IMR-90 (cell line): ENCODE measurements at places on chromosomes 2 and 18. TPM values are rescaled to one million over a fixed set of nuclear protein-coding genes. Genes with fewer than 3 reads are reported as not detected.

DNA sequence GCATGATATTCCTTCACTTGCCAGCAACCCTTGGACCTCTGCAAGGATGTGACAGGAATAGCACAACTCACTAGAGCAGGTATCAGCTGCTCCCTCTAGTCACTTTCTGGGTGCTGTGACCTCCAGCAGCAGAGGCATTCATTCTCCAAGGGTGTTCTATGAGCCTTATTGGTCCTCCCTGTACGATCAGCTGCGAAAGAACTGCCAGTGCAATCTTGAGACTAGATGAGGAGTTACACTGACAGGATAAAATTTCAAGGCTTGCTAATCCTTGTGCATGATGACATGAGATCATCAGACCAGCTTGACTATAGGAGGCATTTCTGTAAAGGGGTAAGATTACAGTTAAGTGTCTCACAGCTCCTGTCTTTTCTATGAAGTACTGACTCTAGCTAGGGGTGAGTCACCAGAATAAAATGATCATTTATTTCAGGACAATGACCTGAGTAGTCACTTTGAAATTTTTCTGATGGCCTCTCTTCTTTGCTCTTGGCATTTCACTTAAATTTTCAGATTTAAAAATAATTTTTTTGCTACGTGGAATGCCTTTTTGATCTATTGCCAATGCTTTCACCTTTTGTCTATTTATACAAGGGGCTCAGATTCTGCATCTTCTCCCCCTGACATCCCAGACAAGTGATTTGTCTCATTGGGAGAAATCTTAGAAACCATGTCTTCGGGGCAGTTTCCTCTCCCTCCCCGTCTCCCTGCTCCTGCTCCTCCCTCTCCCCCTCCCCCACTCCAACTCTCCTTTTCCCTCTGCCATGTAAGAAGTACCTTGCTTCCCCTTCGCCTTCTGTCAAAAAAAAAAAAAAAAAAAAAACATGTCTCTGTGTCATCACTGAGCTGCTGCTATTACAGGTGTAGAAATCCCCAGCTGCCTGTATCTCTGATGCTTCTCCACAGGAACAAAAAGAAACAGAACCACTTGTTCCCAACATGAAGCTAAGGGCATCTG is 49.2 kb upstream of the FRZB start:
- DNase-seq = peak; percentile 95

DNA sequence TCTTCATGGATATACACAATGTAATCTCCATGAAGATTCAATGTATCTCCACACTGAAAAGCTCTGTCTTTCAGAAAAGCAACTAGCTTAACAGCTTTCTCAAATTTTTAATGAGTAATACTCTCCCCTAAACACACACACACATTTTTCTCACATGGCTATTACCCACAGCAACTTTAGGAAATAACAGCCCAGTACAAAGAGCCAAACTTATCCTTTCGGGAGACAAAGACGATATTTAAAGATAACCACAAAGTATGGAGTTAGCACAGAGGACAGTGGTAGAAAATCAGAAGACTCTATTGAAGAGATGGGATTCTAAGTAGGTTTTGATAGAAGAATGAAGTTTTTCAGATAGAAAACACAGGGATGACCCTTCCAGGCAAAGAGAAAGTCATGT is 394.9 kb upstream of the TRIB2 start:
- DNase-seq = peak; percentile 31

DNA sequence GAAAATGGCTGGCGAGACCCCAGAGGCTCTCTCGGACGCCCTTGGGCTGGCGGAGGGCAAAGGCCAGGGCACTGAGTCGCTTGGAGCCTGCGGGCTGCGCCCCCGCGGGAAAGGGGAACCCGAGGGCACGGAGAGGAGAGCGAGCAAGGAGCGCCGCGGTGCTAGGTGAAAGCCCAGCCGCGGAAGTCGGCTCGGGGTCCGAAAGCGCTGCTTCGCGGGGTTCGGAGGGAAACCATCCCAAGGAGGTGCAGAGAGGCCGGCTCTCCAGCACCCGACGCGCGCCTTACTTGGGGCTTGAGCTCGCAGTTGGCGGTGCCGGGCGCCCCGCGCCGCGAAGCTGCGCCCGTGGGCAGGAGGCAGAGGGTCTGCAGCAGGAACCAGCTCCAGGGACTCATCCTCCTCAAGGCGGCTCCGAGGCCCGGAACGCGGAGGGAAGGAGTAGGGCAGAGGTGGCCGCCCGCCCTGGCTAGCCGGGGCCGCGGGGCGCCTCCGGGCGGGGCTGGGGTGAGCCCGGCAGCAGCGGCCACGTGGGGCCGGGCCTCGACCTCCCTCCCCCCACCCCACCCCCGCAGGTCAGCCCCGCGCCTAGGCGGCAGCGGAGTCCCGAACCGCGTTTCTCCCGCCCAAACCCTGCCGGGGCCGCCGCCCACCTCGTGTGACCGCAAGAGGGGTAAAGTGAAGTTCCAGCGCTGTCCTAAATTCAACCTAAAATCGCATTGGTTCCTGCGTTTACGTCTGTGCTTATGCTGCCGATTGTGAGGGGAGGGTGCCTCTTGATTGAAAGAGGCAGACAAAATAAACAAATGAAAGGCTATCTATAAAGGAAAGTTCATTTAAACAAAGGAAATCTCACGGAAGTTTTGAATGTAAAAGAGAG is at the start of gene TRABD2A:
Gene TRABD2A (minus strand): TSS at position 440 of the 877 bp plus-strand sequence. CDS start 45 bp downstream, at position 395.
- DNase-seq = peak; percentile 71

DNA sequence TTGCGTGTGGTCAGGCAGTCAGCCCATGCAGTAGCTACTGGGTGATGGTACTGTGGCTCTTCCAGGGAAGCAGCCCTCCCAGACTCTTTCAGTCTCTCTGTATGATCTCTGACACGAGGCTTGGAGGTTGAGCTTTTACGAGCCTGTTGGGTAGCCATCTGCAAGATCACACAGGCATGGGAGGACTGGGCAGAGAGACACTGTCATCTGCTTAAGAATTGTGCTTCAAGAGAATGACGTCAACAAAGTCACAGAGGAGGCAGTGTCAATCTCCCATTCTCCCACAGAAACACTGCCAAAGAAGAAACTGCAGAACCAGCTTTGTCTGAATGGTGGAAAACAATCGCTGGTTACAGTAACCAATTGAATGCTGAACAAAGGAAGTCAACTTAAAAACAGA is 78.4 kb upstream of the MC2R start:
- DNase-seq = no peak

DNA sequence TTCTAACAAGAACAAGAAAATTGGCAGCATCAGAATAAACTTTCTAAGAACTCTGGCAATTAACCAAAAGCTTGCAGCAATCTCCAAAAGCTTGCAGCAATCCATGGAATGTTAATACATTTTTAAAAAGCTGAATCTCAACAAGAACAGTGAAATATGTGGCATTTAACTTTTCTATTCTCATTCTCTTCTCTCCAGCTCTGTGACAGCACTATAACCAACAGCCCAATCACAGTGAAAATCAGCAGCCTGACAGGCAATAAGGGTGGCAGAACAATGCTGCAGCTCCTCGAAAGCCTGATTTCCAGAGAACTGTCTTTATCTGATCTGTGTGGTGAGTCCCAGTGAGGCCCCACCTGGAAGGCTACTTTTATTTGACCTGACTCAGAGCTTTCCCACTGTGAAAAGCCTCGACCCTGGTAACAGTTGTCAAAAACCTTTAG is 60.0 kb downstream of the TMEM131 start:
- peak; percentile 72 for DNase-seq

Gene TIA1
- 93.3 and 103 TPM in 2 replicates for total RNA-seq

DNA sequence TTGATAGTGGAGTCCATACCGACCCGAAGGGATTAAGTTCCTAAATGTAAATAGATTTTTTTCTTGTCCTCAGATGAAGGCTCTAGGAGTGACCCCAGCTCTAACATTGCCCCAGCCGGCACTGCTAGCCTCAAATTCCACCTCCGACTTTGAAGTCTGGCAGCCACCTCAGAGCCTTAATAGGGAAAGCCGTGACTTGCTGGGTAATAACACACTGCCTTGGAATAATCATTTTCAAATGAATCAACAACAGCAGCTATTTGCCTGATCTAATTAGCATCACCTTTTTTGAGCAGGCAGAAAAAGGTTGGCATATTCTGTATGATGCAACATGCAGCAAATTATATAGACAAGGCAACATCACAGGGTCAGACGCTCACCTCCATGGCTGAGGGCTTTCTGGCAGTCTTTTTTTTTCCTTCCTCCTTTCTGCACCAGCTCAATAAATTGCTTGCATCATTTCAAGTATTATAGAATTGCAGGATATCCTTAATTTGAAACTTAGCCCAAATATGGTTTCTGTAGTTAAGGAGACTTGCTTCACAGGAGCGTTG is 276.5 kb upstream of the ATP5MC3 start:
- DNase-seq = no peak

GRCh38 chr2:227029426-227030105 is 134.4 kb downstream of the COL4A4 start:
- DNase-seq = no peak

- DNase-seq = no peak
Measured at GRCh38 chr2:176156807-176157498, at the start of gene HOXD3. TSS of gene HOXD3 (plus strand) at chr2:176157307. CDS start at chr2:176169115, 11,808 bp downstream.

DNA sequence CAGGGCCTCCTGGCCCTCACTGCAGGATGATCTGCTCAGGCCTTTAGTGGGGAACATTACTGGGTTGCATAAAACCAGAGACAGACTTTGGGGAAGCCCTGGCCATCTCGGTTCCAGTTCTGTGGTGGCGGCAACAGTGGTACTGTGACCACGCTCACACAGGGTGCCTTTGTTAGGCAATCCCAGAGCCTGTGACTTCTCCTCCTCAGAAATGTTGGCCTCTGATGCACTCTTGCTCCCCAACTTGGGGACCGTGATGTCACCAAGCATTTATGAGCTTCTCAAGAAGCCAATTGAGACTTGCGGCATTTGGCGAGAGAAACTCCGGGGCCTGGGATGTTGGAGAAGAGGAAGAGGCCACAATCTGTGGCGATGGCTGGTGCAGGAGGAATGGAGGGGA is 80.9 kb upstream of the PKDCC start:
- no peak for DNase-seq

DNA sequence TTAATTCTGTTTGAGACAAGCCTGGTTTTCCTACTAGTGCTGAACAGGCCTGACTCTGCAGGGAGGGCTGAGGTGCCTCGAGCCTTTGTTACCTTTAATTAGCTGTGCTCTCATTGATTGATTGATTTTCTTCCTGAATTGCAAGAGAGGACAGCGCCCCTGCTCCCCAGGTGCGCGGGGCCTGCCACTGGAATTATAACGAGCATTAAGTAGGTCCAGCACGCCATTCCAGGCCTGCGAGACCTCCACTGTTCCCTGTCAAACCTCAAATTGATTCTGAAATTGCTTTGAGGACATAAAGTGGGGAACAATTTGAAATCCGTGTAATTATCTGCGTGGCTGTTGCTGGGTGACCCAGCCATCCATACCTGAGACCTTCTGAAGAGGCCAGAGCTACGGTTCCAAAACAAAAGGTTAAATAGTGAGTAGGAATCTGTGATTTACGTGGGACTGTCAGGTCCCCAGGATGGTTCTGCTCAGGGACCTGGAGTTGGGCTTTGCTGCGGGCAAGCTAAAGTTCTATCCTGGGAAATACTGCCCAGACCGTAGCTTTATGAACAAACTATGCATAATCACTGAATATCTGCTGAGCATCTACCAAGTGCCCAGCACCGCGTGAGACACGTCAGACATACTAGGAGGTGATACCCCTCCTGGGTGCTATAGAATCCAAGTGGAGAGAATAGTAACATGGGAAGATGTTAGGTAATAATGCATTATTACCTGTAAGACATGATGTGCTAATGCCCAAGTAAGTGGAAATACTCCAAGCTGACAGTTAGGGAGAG is 104.1 kb downstream of the ZBTB7C start:
- DNase-seq = no peak

- DNase-seq = peak; percentile 93
Measured at GRCh38 chr2:100365434-100365833, 43.1 kb upstream of the LONRF2 start.

Gene SPOPL
- 16.7 and 20.3 TPM in 2 replicates for total RNA-seq

Gene NT5C1B
- total RNA-seq = not detected in 2 replicates

Gene SLC9A2
- not detected in 2 replicates for total RNA-seq

DNA sequence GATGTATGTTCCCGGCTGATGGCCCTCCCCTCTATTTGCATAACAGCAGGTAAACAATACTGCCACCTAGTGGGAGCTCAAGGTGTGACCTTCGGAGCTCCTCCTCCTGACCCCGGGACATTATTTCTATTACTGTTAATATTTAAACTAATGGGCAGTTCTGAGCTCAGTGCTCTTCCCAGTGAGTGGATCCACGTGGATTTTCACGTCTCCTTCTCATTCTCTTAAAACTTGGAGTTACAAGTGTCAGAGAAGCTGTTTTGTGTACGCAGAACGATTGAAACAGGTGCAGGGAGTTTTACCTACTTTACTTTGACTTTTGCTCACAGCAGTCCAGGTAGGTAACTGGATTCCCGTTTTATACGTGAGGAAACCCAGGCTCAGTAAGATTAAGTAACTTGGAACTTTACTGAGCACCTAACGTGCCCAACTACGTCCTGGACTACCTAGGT is 127.3 kb downstream of the PRKCE start:
- peak; percentile 63 for DNase-seq

DNA sequence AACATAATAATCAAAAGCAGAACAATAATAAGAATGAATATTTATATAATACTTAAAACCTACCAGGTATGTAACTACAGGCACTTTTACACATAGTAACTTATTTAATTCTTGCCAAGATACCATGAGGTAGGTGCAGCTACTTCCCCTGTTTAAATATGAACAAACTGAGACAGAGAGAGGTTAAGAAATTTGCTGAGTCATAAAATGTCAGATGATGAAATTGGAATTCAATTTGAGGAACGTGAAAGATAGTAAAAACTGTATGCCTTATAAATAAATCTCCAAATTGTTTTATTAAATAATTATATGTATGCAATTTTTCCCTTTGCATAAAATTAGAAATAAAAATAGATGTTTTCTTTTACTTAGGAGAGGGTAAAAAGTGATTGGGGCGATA is 1103.3 kb upstream of the NRXN1 start:
- peak; percentile 50 for DNase-seq

DNA sequence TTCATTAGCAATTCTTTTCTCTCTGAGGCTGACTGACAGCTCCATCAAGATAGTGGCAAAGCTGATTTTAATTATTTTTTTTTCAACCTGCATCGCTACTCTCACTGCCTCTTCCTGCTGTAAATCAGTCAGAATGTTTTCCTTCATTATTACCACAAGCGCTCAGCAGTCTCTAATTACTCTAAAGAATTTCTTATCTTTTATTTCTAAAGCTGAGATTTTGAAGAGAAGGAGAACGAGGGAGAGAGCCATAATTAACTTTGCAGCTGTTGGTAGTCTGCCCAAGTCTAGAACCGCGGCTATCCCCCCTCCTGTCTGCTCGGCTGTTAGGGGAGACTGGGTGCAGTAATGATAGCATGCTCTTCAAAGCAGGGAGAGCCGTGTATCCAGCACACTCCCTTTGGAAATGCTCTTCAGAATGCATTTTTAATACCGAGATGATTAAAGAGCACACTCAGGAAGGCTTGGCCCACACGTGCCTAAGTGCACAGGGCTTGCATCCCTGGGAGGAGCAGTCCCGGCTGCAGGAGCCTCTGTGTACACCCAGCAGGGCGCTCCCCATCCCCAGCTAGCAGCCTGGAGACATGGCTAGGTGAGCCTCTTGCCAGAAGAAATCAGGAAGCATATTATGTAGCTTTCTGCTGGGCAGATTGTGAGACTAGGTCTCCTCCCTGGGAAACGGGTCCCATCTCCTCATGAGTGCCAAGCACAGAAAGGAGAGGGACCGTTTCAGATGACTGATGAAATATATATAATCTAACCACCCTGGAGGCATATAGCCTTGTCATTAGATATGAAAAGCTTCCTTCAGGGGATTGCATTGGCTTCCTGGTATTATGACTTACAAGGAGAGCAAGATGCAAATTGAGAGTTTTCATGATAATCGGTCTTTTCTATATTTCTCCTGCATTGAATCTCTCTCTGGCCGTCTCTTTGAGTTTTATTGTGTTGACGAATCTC is 555.2 kb downstream of the CMPK2 start:
- DNase-seq = no peak
